ENCODE measurements at places on chromosomes 12 and 14. TPM values are rescaled to one million over a fixed set of nuclear protein-coding genes. Genes with fewer than 3 reads are reported as not detected.

Gene RNASE13
- total RNA-seq = not detected

GRCh38 chr12:123533672-123534643 is at the start of gene RILPL1:
Gene RILPL1, minus strand, starts transcription at chr12:123533719. Its CDS starts 237 bp downstream, at chr12:123533482.
- peak within 1 kb of the TSS; percentile 62 for H3K27ac ChIP-seq
- H3K4me3 ChIP-seq = peak within 1 kb of the TSS; percentile 77
- H3K27me3 ChIP-seq = no peaks in the 10 kb centered on the region
- peak; percentile 49 for DNase-seq
- H3K36me3 ChIP-seq = peaks cover 1% of the 10 kb centered on the region

GRCh38 chr14:92499234-92499633 is 14.3 kb upstream of the RIN3 start:
- H3K36me3 ChIP-seq = no peaks in the 10 kb centered on the region
- no peak overlapping the region for H3K27ac ChIP-seq
- no peaks in the 10 kb centered on the region for H3K27me3 ChIP-seq
- DNase-seq = no peak

DNA sequence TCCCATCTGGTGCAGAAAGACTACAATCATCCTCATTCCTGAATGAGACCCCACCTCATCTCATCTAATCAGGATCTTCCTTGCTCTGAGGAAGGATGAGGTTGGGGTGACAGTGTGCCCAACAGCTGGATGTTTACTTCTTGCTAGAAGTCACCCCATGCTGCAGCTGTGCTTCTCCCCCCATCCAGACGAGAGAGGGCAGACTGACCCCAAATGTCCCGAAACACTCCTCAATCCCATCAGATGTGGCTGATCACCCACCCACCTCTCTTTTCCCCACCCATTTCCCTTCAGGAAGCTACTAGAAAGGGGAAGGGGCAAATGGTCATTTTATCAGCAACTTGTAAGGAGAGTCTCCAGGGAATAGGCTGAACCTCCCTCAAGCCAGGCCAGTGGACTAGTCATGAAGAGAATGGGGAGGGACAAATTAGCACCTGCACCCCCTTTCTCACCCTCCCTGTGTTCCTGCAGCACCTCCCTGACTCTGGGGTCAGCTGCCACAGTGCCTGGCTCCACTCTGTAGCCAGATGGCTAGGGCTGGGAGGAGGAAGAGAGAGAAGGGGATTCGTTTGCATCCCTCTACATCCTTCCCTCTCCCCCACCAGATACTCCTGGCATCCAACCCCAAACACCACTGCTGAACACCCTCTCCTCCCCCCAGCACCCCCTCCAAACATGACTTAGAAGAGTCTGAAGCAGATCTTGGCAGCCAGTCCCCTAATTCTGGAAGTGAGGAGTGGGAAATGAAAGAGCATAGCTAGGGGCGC is 2.8 kb upstream of the BAZ2A start:
- peak overlapping the region; percentile 82 for H3K4me3 ChIP-seq
- no peaks in the 10 kb centered on the region for H3K27me3 ChIP-seq
- H3K36me3 ChIP-seq = peaks cover 18% of the 10 kb centered on the region
- peak overlapping the region; percentile 67 for H3K27ac ChIP-seq
- DNase-seq = no peak

GRCh38 chr12:91249054-91249453 is 66.4 kb upstream of the DCN start:
- no peaks in the 10 kb centered on the region for H3K36me3 ChIP-seq
- H3K4me1 ChIP-seq = no peaks in the 10 kb centered on the region
- H3K4me3 ChIP-seq = no peak overlapping the region
- no peak overlapping the region for H3K27ac ChIP-seq
- peaks cover 2% of the 10 kb centered on the region for H3K27me3 ChIP-seq

GRCh38 chr12:11798856-11799501 is 149.5 kb downstream of the ETV6 start:
- H3K4me3 ChIP-seq = no peak overlapping the region
- no peak overlapping the region for H3K27ac ChIP-seq
- peaks cover 54% of the 10 kb centered on the region for H3K4me1 ChIP-seq
- peaks cover 24% of the 10 kb centered on the region for H3K36me3 ChIP-seq
- H3K27me3 ChIP-seq = no peaks in the 10 kb centered on the region

GRCh38 chr12:82740129-82741000 is 53.7 kb downstream of the TMTC2 start:
- H3K36me3 ChIP-seq = peaks cover 3% of the 10 kb centered on the region
- no peak for DNase-seq

GRCh38 chr12:4223273-4223845 is 50.2 kb upstream of the CCND2 start:
- no peak overlapping the region for H3K4me3 ChIP-seq
- peaks cover 10% of the 10 kb centered on the region for H3K4me1 ChIP-seq
- no peaks in the 10 kb centered on the region for H3K36me3 ChIP-seq
- H3K27ac ChIP-seq = no peak overlapping the region
- H3K27me3 ChIP-seq = peaks cover 1% of the 10 kb centered on the region
- DNase-seq = no peak

GRCh38 chr12:56631790-56632700 is 1.9 kb upstream of the BAZ2A start:
- peaks cover 64% of the 10 kb centered on the region for H3K4me1 ChIP-seq
- H3K27ac ChIP-seq = peak overlapping the region; percentile 67
- peak; percentile 74 for DNase-seq
- H3K27me3 ChIP-seq = no peaks in the 10 kb centered on the region

- no peaks in the 10 kb centered on the region for H3K36me3 ChIP-seq
- no peak overlapping the region for H3K27ac ChIP-seq
- no peak overlapping the region for H3K4me3 ChIP-seq
- no peak for DNase-seq
- peaks cover 2% of the 10 kb centered on the region for H3K27me3 ChIP-seq
- no peaks in the 10 kb centered on the region for H3K4me1 ChIP-seq
Observed at GRCh38 chr12:20439626-20440025, 71.3 kb downstream of the PDE3A start.

- H3K36me3 ChIP-seq = peaks cover 5% of the 10 kb centered on the region
- no peak for DNase-seq
- H3K4me3 ChIP-seq = no peak overlapping the region
- H3K4me1 ChIP-seq = no peaks in the 10 kb centered on the region
- no peak overlapping the region for H3K27ac ChIP-seq
Observed at GRCh38 chr12:89267404-89267803, 84.9 kb downstream of the DUSP6 start.

Gene CAPZA3
- not detected for total RNA-seq

Gene DEPDC4
- total RNA-seq = 3.5 TPM

DNA sequence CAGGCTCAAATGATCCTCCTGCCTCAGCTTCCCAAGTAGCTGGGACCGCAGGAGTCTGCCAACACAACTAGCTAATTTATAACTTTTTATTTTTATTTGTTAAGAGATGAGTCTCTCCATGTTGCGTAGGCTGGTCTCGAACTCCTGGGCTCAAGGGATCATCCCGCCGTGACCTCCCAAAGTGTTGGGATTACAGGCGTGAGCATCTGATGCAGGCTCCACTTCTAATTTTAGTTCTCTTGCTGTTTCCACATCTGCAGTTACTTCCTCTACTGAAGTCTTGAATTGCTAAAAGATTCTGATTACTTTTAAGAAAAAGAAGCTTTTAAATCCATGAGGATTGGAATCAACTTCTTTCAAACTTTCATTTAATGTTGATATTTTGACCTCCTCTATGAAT is 13.4 kb upstream of the SNX6 start:
- no peaks in the 10 kb centered on the region for H3K27me3 ChIP-seq
- H3K4me3 ChIP-seq = no peak overlapping the region
- H3K4me1 ChIP-seq = no peaks in the 10 kb centered on the region
- no peak overlapping the region for H3K27ac ChIP-seq
- no peaks in the 10 kb centered on the region for H3K36me3 ChIP-seq
- DNase-seq = no peak

Gene KRT78
- not detected for total RNA-seq

GRCh38 chr14:74705613-74706500 is 7.0 kb downstream of the AREL1 start:
- H3K4me1 ChIP-seq = peaks cover 30% of the 10 kb centered on the region
- peaks cover 14% of the 10 kb centered on the region for H3K36me3 ChIP-seq
- H3K27me3 ChIP-seq = no peaks in the 10 kb centered on the region
- DNase-seq = no peak

DNA sequence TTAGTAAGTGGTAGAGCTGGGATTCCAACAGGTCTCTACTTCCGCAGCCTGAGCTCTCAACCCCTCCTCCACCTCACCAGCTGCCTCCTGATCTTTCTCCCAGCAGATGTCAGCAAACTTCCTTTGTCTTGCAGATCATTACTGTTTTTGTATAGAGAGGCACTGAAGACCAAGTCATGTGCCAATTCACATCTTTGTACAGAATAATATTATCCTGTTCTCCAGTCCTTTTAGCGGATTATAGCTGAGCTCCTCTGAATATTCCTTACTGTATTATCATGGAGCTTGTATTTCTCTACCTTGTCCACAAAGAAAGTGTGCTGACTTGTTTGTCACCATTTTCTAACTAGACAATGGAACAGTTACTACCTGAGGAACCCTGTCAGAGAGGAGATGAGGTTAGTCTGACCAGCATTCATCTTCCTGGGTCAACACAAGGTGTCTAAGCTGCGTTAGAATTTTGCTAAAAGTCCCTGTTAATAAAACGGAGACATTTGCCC is 142.3 kb upstream of the ARHGAP5 start:
- H3K36me3 ChIP-seq = no peaks in the 10 kb centered on the region
- no peaks in the 10 kb centered on the region for H3K27me3 ChIP-seq
- no peak overlapping the region for H3K4me3 ChIP-seq
- no peak overlapping the region for H3K27ac ChIP-seq
- DNase-seq = peak; percentile 27

DNA sequence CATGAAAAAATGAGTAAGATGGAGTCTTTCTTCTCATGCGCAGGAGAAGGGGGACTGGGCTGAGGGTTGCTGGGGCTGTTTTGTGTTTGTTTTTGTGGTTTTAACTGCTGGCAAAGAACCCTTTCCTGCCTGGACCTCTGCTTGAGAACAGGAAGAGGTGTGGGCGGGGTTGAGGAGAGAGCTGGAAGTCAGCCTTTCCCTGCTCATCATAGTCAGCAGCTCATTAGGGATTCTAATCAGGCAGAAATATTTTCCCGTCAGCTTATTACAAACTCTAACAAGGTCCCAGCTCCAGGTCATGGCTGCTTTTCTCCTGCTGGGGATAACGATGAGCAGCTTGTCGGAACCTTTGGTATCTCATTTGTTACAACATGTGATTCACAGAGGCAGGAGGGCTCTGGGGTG is 185.0 kb upstream of the NRXN3 start:
- peaks cover 5% of the 10 kb centered on the region for H3K4me1 ChIP-seq
- no peak overlapping the region for H3K4me3 ChIP-seq
- no peak for DNase-seq
- no peaks in the 10 kb centered on the region for H3K36me3 ChIP-seq
- no peak overlapping the region for H3K27ac ChIP-seq

Gene LRP6
- total RNA-seq = 2.6 TPM

Gene GLS2
- total RNA-seq = 5.5 TPM

- DNase-seq = no peak
- H3K27ac ChIP-seq = no peak overlapping the region
- H3K4me1 ChIP-seq = no peaks in the 10 kb centered on the region
- no peaks in the 10 kb centered on the region for H3K27me3 ChIP-seq
- H3K36me3 ChIP-seq = no peaks in the 10 kb centered on the region
Observed at GRCh38 chr12:118821386-118821925, 159.9 kb upstream of the SRRM4 start.

Gene ADAMTS20
- total RNA-seq = not detected

- H3K4me3 ChIP-seq = no peak overlapping the region
- no peaks in the 10 kb centered on the region for H3K4me1 ChIP-seq
- no peaks in the 10 kb centered on the region for H3K36me3 ChIP-seq
Observed at GRCh38 chr12:23757541-23757962, 191.9 kb downstream of the SOX5 start.

Gene TAS2R8
- total RNA-seq = not detected

GRCh38 chr14:64503434-64504309 is at the start of gene ZBTB25:
Gene ZBTB25, minus strand, starts transcription at chr14:64503838. Its CDS starts 13,305 bp downstream, at chr14:64490533.
- H3K4me3 ChIP-seq = peak within 1 kb of the TSS; percentile 95
- peak; percentile 95 for DNase-seq
- H3K36me3 ChIP-seq = peaks cover 27% of the 10 kb centered on the region
- H3K27ac ChIP-seq = peak within 1 kb of the TSS; percentile 100

Gene ZBTB42
- 3.1 TPM for total RNA-seq

GRCh38 chr12:51675071-51675803 is 84.2 kb downstream of the SCN8A start:
- no peaks in the 10 kb centered on the region for H3K4me1 ChIP-seq
- no peak overlapping the region for H3K4me3 ChIP-seq
- H3K27me3 ChIP-seq = peaks cover 2% of the 10 kb centered on the region
- H3K27ac ChIP-seq = no peak overlapping the region

Gene POLE2
- total RNA-seq = 41.3 TPM

- no peaks in the 10 kb centered on the region for H3K27me3 ChIP-seq
- DNase-seq = no peak
- H3K36me3 ChIP-seq = peaks cover 56% of the 10 kb centered on the region
Observed at GRCh38 chr12:111447571-111448265, 42.0 kb downstream of the SH2B3 start.

Data from activated CD4-positive, alpha-beta memory T cell treated with anti-CD3 and anti-CD28 coated beads for 36 hours (primary cell).